COLO829 (cell line): ENCODE measurements at places on chromosomes 12 and 14.

DNA sequence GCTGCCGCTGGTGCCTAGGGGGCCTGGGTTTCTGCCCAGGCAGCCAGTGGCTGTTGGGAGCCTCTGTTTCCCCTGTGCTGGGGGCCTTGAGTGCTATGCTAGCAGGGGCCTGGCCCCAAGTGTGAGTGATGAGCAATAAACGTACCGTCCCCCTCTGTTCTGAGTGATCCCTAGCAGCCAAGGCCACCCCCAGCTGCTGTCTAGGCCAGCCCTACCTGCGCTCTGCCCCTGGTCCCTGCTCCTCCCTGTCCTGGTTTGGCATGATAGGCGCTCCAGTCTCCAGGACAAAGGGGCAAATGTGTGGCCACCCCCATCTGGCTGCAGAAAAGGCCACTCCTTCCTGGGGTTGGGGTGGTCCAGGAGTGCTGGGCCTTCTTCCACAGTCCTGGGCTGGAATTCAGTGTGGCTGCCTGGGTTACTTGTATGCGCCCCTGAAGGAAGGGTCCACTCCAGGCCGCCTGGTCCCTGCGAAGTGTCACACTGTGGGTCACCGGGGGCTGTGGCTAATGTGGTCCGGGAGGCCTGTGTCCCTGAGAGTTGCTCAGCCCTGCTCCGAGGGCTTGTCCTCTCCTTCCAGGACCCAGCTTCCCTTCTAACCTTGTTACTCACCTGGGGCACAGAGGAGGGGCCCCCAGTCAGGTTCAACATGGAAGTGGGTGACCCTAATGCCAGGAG, 7.0 kb downstream of the TRMT61A start:
- DNase-seq: no peak

DNA sequence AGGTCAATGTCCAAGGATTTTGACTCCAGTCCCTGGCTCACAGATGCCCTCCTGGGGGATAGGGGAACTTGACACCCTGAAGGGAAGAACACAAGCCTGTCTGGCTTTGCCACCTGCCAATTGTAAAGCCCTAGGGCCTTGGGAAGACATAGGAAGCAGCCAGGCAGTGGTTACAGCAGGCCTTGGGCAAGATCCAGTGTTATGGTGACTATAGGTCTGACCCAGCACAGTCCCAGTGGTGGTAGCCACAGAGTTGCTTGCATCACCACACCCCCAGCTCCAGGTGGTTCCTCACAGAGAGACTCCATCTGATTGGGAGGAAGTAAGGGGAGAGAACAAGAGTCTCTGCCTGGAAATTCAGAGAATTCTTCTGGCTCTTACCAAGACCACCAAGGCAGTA, 24.2 kb downstream of the OR6C68 start:
- no peak for DNase-seq

DNA sequence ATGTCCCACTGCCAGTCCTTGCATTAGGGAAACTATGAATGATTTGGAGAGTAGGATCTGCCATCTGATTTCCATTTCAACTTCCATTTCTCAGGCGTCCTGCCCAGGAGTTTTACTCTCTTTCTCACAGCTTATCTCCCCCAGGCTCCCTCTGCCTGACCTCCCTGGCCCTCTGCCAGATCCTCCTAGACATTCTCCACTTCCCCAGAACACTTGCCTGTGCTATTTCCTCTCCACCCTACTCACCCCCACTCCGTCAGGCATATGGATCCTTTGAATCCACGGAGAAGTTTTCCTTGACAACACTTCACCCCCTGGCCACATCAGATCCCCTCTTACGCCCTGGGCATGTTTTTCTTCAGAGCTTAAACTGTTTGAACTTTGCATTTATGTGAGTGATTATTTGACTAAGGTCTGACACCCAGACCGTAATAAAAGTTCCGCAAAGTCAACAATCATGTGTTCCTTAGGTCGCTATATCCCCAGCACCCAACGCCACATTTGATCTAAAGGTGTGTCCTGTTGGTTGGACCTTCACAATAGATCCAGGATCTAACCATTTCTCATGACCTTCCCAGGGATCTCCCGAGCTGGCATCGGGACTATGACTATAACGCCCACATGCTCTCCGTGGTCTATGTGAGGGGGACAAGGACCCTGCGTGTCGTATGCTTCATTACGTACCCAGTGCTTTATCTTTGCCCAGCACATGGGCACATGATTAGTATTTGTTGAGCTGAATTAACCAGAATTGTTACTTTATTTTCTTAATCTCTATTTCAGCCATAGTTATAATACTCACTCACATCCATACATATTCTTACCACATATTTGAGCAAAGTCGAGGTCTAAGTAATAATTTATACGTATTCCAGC, 255.8 kb upstream of the FOXN3 start:
- DNase-seq: no peak

GRCh38 chr14:85308531-85309300, 221.2 kb upstream of the FLRT2 start:
- no peak for DNase-seq

DNA sequence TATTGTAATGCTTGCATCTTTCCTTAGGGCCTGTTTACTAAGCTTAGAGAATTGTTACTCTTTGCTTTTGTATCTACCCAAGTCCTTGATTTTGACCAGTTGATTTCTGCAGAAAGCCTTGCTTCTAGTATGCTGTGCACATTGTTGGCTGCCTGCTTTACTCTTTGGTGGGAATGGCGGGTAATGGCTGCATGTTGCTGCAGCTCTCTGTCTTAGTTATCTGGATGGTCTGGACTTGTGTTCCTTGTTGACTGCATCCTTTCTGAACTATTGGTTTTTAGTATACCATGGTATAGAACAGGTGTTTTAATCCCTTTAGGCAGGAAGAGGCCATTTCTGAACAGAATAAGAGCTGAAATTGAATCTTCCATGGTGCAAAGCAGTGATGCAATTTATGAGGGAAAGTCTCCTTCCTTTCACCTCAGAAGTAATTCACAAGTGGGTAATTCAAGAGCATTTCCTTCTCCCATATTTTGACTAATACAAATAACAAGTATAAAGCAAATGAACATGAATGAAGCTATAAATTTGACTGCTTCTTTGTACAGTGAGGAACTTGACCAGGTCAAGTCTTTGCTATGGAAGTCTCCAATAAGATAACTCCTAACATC, 466.4 kb downstream of the NPAS3 start:
- no peak for DNase-seq

GRCh38 chr12:69929125-69929524, 104.1 kb downstream of the MYRFL start:
- peak; percentile 45 for DNase-seq

- DNase-seq: no peak
Measured at GRCh38 chr12:98439981-98440581, 75.3 kb upstream of the TMPO start.

- no peak for DNase-seq
Measured at GRCh38 chr12:120763250-120763649, 37.6 kb downstream of the ACADS start.

DNA sequence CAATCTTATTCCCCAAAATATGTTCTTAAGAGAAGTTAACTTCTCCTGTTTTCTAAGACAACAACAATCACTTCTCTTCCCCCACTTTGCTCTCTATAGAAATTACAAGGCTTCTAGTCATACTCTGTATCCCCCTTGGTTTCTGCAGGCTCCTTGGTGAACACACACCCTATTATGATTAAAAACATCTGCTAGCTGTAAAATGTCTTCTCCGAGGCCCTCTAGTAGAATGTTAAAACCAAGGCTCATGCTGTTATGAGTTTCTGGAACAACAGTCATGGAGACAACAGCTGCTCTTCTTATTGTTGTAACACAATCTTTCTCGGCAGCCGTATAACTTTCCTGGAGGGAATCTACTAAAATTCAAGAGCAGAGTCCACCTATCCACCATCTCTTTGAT, 397.5 kb upstream of the CCDC196 start:
- DNase-seq: no peak

DNA sequence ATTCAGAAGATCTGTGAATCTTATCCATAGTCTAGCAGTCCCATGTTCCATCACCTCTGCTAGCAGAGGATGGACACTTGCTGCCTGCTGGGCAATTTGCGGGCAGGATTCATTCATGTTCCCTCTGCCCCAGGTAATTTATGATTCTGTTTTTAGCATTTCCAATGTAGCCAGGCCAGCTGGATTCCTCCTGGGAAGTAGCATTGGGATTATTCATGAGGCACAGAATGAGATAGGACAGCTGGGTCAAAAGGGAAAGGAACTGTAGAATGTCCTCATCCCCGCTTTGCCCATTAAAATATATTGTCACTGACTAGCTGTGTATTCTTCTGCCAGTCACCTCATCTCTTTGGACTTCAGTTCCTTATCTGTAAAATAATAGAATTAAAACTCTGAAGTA, 68.7 kb downstream of the SLC35F4 start:
- DNase-seq: no peak

DNA sequence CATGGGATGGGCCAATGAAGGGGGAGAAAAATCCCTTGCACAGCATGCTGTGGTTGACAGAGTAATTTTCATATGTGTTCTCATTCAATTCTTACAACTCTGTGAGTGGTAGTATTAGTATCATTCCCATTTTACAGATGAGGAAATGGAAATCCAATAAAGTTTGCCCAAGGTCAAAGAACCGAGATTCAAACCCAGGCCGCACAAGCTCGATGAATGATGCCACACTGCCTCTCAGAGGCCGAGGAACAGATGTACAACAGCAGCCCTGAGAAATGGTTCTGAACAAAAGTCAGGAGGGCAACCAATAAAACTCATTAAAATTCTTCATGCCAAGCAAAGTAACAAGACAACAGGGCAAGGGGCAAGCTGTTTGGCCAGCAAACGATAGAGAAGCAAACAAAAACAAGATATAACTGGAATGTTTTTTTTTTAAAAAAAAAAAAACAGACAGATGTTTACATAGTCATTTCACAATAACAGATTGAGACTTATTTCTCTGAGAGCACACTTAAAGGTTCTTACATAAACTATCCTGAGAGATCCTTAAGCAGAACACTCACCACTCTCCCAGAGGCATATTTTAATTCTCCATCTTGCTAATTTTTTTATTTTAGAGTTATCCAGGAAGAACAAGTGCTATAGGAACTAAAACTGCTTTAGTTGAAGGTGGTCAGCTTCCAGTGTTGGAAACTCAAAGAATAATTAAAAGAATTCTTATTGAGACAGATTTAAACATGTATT, 85.8 kb downstream of the EXOC5 start:
- DNase-seq: peak; percentile 51

- DNase-seq: no peak
Measured at GRCh38 chr14:54629635-54630360, 62.9 kb downstream of the SAMD4A start.

- DNase-seq: no peak
Measured at GRCh38 chr12:111283521-111283920, 85.4 kb downstream of the PHETA1 start.

GRCh38 chr12:94872971-94873733, 130.3 kb downstream of the NDUFA12 start:
- no peak for DNase-seq

GRCh38 chr12:47686645-47687240, 19.1 kb downstream of the RPAP3 start:
- DNase-seq: peak; percentile 61

GRCh38 chr14:99475179-99475578, 5.5 kb downstream of the SETD3 start:
- DNase-seq: no peak

- no peak for DNase-seq
Measured at GRCh38 chr14:68084256-68084655, 264.7 kb downstream of the RAD51B start.

DNA sequence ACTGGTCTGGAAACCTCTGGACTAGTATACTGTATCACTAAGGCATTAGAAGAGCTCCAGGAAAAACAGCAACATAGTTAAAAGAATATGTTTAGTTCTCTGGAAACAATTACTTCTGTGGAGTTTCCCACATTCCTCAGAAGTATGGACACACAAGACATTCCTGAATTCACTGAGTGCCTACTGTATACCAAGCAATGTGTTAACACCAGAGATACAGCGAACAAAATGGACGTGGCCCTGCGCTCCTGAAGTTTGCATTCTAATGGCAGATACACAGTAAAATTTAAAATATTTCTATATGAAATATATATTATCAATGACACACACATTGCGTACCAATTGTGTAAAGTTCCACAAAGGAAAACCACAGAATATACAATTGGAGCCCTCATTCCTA, 1.1 kb downstream of the ANGEL1 start:
- DNase-seq: no peak

DNA sequence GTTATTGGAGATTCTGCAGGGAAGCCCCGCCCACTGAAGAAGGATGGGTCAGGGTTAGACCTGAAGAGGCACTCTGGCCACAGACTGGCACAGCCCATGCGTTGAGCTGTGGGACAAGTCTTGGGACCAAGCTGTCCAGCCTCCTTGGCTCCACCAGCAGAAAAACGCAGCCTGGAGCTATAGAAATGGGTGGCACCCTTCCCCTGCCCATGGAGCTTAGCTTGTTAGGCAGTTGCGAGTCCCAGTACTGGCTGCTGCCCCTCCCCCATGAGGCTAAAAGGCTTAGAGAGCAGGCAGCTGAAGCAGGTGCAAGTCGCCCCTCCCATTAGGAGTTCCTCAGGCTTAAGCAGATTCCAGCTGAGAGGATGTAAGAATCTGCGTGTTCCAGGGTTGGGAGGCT, 1124.0 kb upstream of the TMEM132C start:
- no peak for DNase-seq

- DNase-seq: no peak
Measured at GRCh38 chr12:77392467-77393088, 327.2 kb upstream of the E2F7 start.

DNA sequence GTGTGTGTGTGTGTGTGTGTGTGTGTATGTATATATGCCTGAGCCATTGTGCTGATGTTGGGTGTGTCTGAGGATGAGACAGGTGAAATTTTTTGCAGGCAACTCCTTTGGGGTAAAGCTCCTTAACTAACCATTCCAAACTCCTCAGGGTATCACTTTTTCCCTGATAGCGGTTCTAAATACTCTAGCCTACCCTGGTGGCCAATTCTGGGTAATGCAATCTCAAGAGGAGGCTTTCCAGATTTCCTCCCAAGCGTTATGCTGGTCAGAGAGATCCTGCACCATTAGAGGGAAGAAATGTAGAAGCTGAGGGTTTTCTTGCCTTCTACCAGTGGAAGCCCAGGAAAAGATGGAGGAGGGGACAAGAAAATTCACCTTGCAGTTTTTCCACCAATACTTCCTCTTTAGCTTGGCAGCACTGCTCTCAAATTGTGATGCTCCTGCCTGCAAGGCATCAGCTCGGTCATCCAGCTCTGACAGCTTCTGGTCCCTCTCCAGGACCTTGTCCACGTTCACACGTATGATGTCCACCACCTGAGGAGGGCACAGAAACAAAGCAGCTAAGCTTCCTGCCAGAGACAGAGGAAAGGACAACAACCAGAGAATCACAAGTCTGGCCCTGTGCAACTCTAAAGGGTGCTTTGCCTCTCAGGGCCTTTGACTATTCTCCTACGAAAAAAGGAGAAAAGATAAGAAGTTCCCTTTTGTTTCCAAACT, 4.9 kb downstream of the VAMP1 start:
- DNase-seq: peak; percentile 82

GRCh38 chr12:107241411-107241810, 148.1 kb upstream of the CRY1 start:
- DNase-seq: no peak

- no peak for DNase-seq
Measured at GRCh38 chr12:4270831-4271716, 2.5 kb upstream of the CCND2 start.
